Mucosa of descending colon (tissue), 3 donors: ENCODE measurements at places on chromosomes 3 and 15. TPM values are rescaled to one million over a fixed set of nuclear protein-coding genes. Genes with fewer than 3 reads are reported as not detected.

LMAN1L gene
- 0.32 TPM for total RNA-seq

MEIS2 gene
- 93.3 TPM for total RNA-seq

LRRK1 gene
- total RNA-seq, result 43.7 TPM

GABRB3 gene
- 3.1 TPM for total RNA-seq

GNAT1 gene
- total RNA-seq, result not detected
